ENCODE measurements at places on chromosomes 12 and 14. TPM values are rescaled to one million over a fixed set of nuclear protein-coding genes. Genes with fewer than 3 reads are reported as not detected.

MYH6 gene
- not detected for total RNA-seq

C1S gene
- 378 TPM for total RNA-seq

ADAM21 gene
- 0.77 TPM for total RNA-seq

COCH gene
- 0.16 TPM for total RNA-seq

FLRT2 gene
- total RNA-seq, result 0.77 TPM

MBD6 gene
- total RNA-seq, result 3.4 TPM

EIF2S3B gene
- total RNA-seq, result 0.34 TPM

KRT2 gene
- total RNA-seq, result not detected

RFLNA gene
- 1.1 TPM for total RNA-seq

CACNA2D4 gene
- total RNA-seq, result 0.16 TPM

TSPAN11 gene
- 0.32 TPM for total RNA-seq

MOAP1 gene
- 10.5 TPM for total RNA-seq

Measured in bronchial smooth muscle cell (primary cell).